ENCODE measurements at places on chromosomes 5 and 9. TPM values are rescaled to one million over a fixed set of nuclear protein-coding genes. Genes with fewer than 3 reads are reported as not detected.
A peak's percentile ranks its signal among the peaks of the same experiment; 100 is the strongest.

The PCDHGA10 gene
- total RNA-seq: 21.4 TPM

The FBP2 gene
- not detected for total RNA-seq

The UBE2R2 gene
- total RNA-seq: 14.9 TPM

DNA sequence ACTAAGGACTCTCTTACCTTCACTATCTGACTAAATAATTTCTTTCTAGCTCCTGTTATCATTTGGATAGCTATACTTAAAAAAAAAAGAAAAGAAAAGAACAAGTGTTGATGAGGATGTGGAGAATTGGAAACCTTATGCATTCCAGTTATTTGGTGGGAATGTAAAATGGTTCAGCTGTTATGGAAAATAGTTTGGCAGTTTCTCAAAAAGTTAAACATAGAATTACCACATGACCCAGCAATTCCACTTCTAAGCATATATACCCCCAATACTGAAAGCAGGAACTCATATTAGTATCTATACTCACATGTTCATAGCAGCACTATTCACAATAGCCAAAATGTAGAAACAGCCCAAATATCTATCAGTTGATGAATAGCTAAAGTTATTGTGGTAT lies 61.1 kb downstream of the GNA14 start:
- DNase-seq: no peak

GRCh38 chr5:54249210-54250028 lies 61.0 kb downstream of the ARL15 start:
- peak; percentile 89 for DNase-seq

GRCh38 chr9:101574731-101575333 lies 19.9 kb downstream of the PPP3R2 start:
- no peak for DNase-seq

The IL9 gene
- not detected for total RNA-seq

GRCh38 chr9:32877103-32877502 lies 93.8 kb downstream of the TMEM215 start:
- peak; percentile 2 for DNase-seq

GRCh38 chr5:170305646-170306025 lies 8.1 kb upstream of the LCP2 start:
- DNase-seq: no peak

DNA sequence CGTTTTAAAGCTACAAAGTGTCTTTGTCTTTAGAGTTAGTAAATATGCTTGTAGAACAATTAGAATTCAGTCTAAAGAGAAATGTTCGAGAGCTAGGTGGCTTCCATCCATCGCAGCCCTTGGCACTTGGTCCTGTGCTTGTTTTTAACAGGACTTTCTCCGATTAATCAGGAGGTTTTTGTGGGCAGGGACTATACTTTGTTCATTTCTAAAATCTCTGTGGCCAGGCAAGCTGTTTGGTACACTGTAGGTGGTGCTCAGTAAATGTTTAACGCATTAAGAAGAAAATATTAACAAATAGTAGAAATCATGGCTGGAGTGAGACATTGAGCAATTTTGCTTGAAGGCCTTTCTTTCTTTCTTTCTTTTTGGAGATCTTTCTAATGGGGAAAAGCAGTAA lies 20.8 kb downstream of the AGXT2 start:
- DNase-seq: no peak

GRCh38 chr9:112061152-112061740 lies 113.9 kb downstream of the SUSD1 start:
- DNase-seq: peak; percentile 99

- no peak for DNase-seq
These were observed 733.8 kb downstream of the BRINP1 start for GRCh38 chr9:118635416-118635815.

DNA sequence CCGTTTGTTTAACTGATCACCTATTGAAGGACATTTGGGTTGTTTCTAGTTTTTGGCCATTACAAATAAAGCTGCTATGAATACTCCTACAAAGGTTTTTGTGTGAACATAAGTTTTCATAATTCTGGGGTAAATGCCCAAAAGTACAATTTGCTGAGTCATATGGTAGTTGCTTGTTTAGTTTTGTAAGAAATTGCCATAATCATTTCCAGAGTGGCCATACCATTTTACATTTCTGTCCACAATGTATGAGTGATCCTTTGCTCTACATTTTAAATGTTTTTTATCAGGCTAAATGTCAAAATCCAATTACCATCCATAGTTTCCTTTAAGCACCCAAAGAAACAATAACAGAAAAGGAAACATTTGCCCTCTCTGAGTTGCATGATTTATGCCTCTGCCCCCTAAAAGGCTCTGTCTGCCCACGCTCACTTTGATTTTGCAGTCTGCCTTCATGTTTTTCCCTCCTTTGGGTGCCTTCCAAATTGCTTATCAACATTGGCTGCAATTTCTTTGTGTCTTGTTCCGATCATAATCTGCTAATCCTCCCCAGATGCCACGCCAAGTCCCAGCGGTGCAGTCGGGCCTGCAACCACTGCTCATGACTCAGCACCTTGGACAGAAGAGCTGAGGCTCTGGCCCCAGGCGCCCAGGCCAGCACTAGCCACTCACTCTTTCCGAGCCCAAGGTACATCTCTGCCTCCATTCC lies 339.2 kb downstream of the PIK3R1 start:
- peak; percentile 36 for DNase-seq

The SLC25A2 gene
- total RNA-seq: not detected

DNA sequence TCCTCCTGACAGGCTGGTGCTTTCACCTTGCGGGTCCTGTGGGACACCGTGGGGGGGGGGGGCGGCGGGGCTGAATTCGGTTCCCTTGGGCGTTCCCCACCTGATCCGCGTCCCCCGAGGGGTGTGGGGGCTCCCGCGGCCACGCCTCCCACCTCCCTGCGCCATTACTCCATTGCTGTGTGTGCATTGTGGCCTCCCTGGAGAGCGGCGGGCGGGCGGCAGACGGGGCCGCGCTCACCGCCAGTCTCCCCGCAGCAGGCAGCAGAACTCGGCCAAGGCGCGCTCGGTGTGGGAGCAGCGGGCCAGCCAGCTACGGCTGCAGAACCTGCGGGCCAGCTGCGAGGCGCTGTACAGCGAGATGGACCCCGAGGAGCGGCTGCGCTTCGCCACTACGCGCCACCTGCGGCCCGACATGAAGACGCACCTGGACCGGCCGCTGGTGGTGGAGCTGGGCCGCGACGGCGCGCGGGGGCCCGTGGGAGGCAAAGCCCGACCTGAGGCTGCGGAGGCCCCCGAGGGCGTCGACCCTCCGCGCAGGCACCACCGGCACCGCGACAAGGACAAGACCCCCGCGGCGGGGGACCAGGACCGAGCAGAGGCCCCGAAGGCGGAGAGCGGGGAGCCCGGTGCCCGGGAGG lies 145.3 kb downstream of the CACNA1B start:
- DNase-seq: no peak

The UBAC1 gene
- total RNA-seq: 75.3 TPM

The SCGB3A2 gene
- total RNA-seq: not detected
